M059J (cell line): ENCODE measurements at places on chromosomes 1 and 21.

GRCh38 chr1:112021263-112021662 is 31.8 kb upstream of the KCND3 start:
- no peak for DNase-seq

- no peak for DNase-seq
These were observed 170.8 kb downstream of the EDEM3 start for GRCh38 chr1:184583849-184584248.

- no peak for DNase-seq
These were observed 114.4 kb upstream of the COL6A1 start for GRCh38 chr21:45867041-45867666.

- DNase-seq, result peak; percentile 85
These were observed 27.2 kb upstream of the EPS8L3 start for GRCh38 chr1:109790735-109791494.

DNA sequence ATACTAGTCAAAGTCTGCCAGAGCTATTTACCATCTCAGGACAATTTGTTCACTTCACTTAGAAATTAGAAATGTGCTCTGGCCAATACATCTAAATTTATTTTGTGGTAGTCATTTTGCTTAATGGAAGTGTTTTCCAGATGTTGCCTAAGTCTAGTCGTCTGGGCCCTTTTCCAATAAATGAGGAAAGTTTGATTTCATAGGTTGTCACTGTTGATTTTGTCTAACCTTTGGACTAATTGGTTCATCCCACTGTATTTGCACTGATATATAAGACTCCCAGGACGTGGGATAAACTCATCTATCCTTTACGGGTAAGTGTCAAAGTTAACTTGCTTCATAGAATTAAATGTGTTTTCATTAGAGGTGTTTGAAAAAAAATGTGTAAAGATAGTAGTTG is 79.1 kb downstream of the TPR start:
- DNase-seq, result no peak

DNA sequence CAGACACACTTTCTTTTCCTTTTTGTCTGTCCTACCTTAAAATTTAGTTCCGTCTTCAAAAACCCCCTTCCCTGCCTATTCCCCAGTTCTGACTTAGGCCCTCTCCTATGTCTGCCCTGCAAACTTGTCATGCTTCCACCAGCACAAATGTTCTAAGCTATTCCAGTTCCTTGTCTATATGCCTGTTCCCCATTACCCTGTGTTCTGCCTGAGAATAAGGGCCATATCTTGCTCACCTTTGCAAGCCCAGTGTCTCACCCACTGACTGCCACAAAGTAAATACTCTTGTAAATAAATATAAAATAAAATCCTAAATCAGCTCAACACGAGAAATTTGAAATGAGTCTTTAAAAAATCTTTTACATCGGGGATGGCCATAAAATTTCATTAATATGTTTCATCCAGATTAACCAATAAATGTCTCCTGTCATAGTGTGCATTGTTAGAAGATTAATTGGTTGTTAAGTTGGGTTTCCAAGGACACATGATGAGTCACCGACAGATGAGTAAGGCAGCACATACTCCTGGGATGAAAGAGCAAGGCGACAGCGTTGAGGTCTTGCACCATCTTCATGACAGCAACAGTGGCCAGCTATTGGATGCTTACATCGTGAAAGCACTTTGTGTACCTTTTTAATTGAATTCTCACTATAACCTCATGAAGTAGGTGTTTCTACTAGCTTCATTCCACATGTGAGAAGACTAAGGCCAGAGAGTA is 92.6 kb upstream of the NGF start:
- peak; percentile 99 for DNase-seq

- DNase-seq, result no peak
These were observed 1165.2 kb downstream of the BRINP3 start for GRCh38 chr1:189312499-189312898.

GRCh38 chr1:42305639-42306038 is 29.4 kb downstream of the FOXJ3 start:
- DNase-seq, result peak; percentile 18

GRCh38 chr1:24981631-24982005 is 51.5 kb upstream of the RUNX3 start:
- no peak for DNase-seq

GRCh38 chr1:170498876-170499275 is 33.1 kb upstream of the GORAB start:
- no peak for DNase-seq
